NCI-H510A (cell line): ENCODE measurements at places on chromosomes 2 and 18.

DNA sequence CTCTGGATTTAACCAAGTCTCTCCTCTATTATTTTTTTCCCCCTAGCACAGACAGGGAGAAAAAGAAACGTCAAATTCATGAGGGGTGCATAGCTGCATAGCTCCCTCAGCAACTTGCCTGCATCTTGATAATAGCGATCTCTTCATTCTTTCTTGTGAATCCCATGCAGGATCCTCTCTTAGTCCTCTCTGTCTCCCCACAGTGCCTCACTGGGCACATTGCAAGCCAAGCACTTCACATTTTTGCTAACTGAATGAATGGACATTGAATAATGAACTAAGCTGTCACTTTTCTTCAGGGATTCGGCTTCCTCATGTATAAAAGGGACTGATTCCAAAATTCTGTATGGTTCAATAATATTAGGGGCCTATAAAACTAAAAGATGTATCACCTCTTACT is 2.9 kb upstream of the EPB41L3 start:
- peak; percentile 14 for DNase-seq

- no peak for DNase-seq
Observed at GRCh38 chr2:217953531-217953932, 49.3 kb downstream of the TNS1 start.

DNA sequence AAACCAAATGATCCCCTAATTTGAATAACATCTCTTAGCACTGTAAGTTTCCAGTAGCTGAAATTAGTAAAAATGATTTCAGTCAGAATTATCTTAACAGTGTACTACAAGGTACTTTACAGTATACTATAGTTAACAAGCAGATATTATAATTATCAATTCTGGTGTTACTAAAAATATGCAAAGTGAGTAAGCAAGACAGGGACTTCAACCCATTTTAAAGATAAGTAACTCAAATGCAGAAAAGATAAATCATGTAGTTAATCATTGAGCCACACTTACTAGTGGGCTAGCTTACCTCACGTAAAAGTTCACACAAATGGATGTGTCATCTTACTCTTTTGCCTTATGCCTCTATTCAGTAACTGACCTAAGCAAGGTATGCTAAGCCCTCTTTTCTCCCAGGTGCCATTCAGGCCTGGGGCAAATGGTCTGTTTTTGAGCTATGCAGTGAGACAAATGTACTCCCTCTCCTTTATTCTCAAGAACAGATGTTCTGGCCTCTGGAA is 101.0 kb downstream of the NBAS start:
- no peak for DNase-seq

- no peak for DNase-seq
Observed at GRCh38 chr2:225002656-225003045, 39.6 kb downstream of the DOCK10 start.

GRCh38 chr18:65145312-65145711 is 605.5 kb upstream of the CDH7 start:
- DNase-seq = no peak

- DNase-seq = no peak
Observed at GRCh38 chr2:43948370-43948769, 47.4 kb downstream of the LRPPRC start.

- DNase-seq = no peak
Observed at GRCh38 chr2:216560838-216561270, 62.2 kb downstream of the RPL37A start.

- DNase-seq = no peak
Observed at GRCh38 chr2:9884436-9884835, 41.2 kb downstream of the TAF1B start.

DNA sequence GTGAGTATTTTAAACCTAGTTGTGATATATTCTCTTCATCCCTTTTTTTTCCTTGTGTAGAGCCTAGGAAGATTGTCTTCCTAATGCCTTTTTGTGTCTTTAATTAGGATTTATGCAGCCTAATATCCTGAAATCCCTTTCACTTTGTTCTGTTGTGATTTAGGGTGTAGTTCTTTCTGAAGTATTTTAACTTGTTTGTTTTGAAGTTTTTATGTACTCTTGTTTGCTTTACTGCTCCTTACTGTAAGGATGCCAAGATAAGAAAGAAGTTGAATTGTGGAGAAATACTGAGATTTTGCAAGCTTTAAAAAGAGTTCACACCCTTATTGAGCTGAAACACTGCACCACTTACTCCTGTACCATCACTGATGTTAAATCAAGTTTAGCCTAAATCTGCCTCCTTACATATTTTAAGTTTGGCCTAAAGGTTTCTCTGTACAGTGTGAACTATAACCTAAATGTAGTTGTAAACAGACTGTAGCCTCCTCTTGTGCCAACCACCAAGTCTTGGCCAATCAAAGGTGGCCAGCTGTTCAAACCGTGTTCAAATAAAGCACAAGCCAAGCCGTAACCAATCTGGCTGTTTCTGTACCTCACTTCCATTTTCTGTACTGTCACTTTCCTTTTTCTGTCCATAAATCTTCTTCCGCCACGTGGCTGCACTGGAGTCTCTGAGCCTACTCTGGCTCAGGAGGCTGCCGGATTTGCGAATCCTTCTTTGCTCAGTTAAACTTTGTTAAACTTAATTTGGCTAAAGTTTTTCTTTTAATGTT is 17.7 kb upstream of the ACOXL start:
- DNase-seq = no peak

DNA sequence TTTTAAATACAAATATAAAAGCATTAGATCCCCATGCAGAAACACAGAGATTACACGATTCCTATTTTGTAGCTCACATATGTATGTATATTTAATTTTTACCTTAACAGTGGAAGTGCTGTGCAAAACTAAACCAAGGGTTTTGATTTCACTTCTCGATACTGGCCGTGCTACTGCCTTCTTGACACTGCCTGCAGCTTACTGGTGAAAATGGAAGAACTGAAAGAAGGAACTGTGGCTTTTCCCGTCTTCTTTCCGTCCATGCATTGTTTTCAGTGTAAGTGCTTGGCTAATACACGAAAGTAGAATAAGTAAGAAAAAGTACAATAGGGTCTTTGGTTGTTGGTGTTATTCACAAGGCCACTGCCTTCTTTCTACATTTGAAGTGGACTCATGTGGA is 129.5 kb downstream of the NDUFA10 start:
- no peak for DNase-seq

DNA sequence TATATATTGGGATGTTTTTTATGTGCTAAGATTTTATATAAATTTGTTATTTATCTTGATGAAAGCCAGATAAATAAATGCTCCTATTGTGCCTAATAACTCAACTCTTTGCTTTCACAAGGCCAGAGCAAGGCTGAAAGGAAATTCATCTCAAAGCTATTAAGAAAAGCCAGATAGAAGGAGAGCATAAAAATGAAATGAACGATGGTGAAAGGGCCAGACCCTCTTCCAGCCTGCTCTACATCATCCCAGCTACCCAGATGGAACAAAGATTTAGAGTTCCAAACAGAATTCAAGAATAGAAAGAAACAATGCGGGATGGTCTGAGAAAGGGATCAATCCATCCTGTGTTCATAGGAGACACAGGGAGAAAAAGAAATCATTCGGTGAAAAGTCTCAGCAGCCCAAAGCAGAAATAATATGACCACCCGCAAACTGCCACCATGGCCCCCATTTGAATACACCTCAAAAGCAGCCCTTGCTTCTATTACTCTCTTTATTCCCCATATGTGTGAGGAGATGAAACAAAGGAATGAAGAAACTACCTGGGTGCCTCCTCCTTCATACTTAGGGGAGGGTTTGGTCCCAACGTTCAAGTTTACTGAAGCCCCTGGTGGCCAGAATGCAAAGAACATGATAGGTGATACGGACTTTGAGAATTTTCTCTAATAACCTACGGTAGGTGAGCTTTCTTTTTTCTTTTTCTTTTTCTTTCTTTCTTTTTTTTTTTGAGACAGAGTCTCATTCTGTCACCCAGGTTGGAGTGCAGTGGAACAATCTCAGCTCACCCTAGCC is 110.1 kb upstream of the FBXO11 start:
- no peak for DNase-seq

DNA sequence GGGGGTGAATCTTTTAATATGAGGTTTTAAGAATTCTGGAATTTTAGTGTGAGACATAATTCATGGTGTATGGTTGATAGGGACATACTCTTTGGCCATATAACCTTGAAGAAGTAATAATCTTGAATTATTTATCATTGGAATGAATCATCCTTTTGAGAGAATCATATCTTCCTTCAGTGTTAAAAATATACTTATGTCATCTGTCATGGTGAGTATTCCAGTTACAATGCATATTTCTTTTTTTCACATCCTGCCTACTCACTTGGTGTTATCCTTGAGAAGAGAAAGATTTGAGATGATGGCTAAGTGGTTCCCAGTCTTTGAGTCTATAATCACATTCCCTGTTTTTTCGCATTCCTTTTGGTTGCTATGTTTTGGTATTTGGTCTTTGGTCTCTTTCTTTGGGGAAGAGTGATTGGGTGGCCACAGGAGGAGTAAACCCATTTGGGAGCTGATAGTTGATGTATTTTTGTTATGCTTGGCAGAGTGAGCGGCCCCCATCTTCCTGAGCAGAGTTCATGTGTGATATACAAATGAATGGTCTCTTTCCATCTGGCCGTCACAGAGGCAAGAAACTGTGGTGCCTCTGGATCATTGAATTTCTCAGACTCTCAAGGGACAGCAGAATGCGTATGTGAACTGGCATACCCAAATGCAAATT is 21.6 kb downstream of the ASAP2 start:
- DNase-seq = no peak

DNA sequence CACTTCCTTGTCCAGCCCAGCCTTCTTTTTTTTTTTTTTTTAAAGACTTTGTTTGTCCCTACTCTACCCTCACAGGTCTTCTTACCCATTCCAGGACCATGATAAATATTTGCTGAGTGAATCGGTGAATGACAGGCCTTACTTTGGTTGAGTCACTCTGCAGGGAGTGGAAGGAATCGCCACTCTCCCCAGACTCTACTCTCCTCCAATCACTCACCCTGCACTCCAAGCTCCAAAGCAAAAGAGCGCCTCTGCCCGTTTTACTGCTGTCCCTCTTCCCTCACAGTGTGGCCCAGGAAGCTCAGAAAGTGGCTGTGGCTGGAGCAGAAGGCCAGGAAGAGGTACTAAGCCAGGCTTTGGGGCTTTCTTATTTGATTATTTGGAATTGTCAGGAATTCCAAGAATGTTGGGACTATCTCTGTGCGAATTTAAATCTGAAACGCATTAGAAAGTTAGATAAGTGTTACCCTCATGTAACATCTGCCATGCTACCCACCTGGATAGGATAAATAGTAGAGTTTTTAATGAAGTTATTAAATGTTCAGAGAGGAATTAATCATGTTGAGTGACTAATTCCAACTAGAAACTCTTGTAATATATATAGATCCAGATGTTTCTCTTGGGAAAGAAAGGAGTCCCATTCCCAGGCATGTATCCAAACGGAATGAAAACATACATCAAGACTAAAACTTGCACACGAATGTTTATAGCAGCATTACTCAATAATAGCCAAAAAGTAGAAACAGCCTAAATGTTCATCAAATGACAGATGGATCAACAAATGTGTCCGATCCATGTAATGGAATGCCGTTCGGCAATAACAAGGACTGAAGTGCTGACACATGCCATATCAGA is 43.0 kb upstream of the CHMP1B start:
- DNase-seq = no peak

GRCh38 chr2:6872394-6872793 is 5.2 kb upstream of the RSAD2 start:
- no peak for DNase-seq

GRCh38 chr2:205520311-205520710 is 162.0 kb upstream of the NRP2 start:
- no peak for DNase-seq

DNA sequence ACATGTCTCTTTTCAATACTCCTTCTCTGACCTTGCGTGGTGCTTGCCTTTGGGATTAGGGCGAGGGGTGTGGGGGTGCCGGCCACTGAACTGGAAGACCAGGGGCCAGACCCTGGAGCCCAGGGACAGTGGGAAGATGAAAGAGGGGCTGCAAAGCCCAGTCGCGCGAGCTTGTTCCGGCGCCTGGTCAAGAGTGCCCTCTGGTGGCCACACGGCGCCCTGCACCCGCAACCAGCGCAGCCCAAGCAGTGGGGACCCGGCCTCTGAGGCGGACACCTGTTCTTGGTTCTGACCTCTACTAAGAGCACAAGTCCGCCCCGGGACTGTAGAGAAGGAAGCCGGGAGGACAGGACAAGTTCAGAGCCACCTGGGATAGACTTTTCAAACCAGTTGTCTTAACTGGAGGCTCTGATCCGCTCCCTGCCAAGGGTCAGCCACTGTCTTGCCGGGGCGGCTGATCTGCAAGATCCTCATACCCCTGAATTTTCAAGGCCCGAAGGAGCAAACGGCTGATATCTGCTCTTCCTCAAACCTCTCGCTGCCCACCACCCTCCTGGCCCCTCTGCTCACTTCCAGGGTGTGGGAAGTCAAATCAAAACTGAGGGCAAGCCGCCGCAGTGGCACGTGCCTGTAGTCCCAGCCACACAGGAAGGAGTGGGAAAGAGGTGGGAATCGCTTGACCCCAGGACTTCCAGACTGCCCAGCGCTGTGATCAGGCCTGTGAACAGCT is 14.9 kb upstream of the MSH6 start:
- DNase-seq = peak; percentile 13

DNA sequence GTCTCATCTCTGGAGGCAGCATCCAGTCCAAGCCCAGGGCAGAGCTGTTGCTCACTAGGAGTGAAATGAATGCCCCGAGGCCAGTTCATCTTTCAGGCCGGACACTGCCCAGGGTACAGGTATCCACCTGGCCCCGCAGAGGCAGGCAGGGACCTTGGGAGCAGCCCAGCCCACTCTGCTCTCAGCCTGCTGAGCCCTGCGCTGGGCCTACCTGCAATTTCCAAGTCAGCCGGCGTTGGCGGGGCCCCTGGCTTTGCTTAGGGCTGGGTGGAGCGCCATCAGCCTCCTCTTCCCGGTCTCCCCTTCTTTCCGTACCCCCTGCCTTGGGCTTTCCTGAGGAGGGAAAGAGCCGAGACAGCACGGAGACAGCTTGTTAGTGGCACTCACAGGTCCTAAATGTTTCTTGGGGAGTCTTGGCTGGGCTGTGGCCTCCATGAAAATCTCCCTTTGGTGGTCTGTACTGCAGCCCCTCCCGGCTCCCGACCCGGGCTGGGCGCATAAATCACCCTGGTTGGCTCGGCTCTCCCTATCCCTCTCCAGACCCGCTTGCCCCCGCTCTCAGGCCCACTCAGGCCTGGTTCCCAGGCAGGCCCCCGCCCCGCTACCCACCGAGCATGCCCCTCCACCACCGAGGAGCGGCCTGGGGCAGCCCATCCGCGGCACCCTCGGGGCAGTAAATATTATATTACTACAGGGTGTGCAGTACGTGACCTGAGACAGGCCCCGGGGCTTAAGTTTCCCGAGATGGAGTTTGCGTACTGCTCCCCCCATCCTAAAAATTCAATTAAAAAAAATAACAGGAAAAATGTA is 106.7 kb downstream of the DYSF start:
- no peak for DNase-seq

- peak; percentile 36 for DNase-seq
Observed at GRCh38 chr2:5070257-5070656, 621.9 kb upstream of the SOX11 start.

- no peak for DNase-seq
Observed at GRCh38 chr2:13791019-13791547, 841.4 kb upstream of the LRATD1 start.
